ENCODE measurements at places on chromosomes 4 and X.
A peak's percentile ranks its signal among the peaks of the same experiment; 100 is the strongest.

- no peak for DNase-seq
Observed at GRCh38 chr4:43066415-43066814, 173.9 kb downstream of the GRXCR1 start.

GRCh38 chr4:113539408-113539807 lies 222.1 kb downstream of the CAMK2D start:
- peak; percentile 42 for DNase-seq

DNA sequence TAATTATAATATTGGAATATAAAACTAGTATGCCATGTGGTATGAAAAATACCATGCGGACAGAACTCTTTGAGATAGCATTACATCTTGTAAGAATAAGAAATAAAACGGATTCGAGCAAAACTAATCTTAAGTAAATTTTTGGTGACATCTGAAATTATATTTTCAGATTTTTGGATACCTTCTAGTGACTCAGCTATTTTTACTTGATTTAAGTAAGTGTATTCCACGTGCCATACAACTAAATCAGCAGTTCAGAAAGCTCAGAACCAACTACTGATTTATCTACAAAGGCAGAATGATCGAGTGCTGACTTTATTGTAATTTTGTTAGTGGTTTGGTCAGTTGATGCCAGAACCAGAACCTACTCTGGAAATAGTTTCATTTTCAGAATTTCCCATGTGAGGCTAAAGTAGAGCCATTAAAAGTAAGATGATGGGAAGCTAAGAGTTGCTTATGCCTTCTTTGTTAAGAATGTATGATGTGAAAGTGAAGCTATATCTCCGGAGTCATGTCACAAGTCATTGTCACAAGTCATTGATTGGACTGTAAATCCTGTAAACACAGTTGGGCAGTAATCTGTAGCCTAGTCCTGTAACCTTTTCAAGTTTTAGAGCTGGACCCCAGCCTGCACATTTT lies 4.0 kb downstream of the ING2 start:
- DNase-seq: no peak

- DNase-seq: no peak
Observed at GRCh38 chr4:108199881-108200280, 31.1 kb upstream of the LEF1 start.

- no peak for DNase-seq
Observed at GRCh38 chr4:121676345-121677075, 20.3 kb downstream of the ANXA5 start.

DNA sequence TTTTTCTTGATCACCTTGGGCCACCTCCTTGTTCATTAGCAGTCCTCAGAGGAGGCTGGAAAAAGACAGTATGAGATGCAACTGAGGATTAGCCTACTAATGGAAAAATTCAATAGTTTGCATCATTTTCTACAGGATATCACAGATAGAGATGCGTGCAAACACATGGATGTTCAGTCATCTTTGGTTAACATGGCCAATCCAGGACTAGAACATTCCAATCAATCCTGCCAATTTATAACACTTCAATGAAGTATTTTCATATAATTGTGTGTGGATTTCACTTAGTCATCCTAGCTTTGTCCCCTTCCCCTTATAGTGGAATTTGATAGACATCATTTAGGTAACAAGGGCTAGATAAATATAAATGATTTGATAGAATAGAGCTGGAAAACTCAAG lies 42.7 kb downstream of the MAML3 start:
- DNase-seq: no peak

GRCh38 chr4:87557348-87557747 lies 28.2 kb upstream of the SPARCL1 start:
- no peak for DNase-seq

DNA sequence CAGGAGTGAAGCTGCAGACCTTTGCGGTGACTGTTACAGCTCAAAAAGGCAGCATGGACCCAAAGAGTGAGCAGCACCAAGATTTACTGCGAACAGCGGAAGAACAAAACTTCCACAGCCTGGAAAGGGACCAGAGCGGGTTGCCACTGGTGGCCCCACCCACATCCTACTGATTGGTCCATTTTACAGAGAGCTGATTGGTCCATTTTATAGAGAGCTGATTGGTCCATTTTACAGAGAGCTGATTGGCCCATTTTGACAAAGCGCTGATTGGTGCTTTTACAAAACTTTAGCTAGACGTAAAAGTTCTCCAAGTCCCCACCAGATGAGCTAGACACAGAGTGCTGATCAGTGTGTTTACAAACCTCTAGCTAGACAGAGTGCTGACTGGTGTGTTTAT lies 134.2 kb upstream of the FRG1 start:
- DNase-seq: no peak

- no peak for DNase-seq
Observed at GRCh38 chrX:88416002-88416401, 331.0 kb upstream of the CPXCR1 start.

DNA sequence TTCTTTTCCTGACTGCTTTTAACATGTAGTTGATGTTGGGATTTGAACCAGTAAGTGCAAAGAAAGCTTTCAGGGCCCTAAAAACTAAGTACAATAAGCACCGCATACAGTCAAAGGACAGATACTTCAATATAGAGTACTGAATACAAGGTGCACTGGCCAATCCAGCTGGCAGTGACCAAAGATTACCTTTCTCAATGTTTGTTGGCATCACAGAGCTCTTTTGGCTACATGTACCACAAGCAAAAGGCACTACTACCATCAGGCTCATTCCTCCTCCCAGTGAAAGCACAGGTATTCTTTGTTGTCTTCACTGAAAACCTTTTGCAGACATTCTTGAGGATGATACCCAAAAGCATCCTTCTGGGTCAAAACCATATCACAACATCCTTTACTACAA lies 65.2 kb upstream of the ZCCHC13 start:
- no peak for DNase-seq

DNA sequence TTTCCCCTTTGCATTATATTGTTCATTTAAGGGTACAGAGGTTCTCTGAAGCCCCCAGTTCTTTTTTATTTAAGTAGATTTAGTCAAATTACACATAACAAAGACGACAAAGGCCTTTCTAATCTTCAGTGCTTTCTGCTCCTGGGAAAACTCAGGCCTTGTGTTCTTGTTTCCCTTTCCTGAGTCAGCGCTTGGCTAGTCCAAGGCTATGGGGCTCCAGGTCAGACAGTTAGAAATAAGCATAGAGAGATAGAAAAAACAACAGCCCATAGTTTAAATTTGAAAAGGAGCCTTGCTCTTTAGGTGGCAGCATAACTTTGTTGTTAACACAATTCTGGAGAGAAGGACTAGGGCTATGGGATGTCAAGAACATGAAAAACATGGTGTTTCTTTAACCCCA lies 97.3 kb downstream of the PPP1R2C start:
- no peak for DNase-seq

GRCh38 chrX:10110316-10110935 lies 46.3 kb upstream of the CLCN4 start:
- no peak for DNase-seq

DNA sequence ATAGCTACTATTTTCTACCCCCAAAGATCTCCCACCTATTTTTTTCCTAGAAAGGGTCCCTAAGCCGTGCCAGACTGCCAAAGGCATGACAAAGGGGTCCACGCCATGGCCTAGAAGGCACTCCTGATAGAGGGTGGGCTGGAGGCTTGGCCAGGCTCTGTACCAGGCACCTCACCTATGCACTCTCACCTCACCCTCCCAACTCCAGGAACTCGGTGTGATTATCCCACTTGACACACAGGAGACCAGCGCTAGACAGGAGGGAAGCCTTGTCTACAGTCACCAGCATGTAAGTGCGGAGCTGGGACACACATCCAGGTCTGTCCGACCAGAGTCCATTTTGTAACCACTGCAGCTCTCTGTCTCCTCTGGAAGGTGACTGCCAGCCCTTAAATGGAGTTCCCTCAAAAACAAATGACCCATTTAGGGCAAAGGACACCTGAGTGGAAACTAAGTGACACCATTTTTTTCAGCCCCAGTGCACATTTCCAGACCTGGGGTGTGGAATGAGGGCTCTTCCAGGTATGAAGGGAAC lies 106.4 kb downstream of the RTL5 start:
- no peak for DNase-seq

DNA sequence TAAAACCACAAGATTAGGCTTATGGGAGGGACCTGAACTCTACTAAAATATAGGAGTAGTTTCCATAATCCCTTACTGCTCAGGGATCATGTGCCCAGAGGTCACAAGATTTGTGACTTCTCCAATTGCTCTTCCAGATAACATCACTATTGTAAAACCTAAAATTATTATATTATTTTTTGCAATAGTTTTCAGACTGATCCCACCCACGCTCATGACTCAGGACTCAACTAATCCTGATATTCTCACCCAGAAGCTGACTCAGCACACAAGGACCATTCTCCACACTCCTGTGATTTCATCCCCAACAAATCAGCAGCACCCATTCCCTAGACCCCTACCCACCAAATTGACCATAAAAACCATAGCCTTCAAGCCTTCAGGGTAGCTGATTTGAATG lies 24.0 kb upstream of the RPL34 start:
- no peak for DNase-seq

DNA sequence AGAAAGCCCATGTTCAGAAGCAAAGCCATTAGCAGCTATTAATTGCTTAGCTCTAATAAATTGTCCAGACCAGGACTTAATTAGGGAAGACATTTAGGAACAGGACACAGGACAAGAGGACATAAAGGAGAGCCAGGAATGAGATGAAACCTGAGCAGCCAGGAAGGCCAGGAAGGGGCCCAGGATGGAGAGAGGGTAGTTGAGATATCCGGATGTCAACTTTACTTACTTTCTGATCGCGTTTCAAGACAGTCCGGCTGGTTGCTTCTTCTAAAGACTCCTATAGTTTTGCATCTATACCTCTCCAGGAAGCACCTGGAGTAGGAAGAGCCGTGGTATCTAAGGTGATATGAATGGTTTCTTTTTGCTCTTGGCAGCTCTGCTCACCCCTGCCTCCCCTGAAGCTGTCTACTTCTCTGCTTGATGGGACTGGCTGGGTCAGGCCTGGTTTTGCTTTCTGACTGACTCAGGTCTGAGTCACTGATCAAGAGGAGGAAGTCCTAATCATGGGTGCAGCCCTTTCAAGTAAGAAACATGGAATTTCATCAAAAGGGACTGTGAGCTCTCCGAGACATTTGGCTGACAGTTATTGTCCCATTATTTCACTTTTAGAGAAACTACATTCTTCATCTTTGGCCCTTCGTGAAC lies 733.3 kb downstream of the RPA4 start:
- DNase-seq: peak; percentile 1

DNA sequence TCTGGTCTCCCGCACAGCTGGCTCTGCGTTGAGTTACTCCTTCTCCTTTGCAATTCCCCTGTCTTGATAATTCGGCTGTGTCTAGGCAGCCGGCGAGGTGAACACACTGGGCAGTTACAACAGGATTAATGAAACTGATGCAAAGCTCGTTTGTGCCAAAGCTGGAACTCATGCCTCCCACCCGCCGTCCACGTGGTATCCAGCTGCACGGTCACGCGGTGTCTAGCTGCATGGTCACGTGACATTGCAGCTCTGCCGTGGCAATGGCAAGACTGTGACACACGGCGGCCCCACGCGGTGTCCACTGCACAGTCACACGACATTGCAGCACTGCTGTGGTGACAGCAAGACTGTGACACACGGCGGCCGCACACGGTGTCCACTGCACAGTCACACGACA lies 31.2 kb upstream of the LRPAP1 start:
- DNase-seq: no peak

- DNase-seq: no peak
Observed at GRCh38 chrX:148426467-148426866, 74.0 kb upstream of the AFF2 start.

DNA sequence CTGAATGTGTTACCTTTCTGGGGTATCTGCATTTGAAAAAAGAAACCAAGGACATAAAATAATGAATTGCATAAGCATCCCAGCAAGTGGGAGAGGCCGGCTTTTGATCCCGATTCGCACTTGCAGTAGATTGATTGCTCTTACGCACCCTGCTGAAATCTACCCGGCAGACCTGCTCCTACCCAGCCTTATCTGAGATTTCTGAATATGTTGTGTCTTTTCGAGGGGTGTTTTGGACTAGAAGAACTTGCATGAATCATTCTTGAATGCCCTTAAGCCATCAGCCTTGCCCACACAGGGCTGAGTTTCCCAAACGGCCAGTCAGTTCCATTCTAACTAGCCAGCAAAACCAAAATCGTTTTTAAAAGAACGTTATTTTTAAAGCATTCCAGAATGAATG lies 174.4 kb upstream of the BCOR start:
- DNase-seq: no peak

DNA sequence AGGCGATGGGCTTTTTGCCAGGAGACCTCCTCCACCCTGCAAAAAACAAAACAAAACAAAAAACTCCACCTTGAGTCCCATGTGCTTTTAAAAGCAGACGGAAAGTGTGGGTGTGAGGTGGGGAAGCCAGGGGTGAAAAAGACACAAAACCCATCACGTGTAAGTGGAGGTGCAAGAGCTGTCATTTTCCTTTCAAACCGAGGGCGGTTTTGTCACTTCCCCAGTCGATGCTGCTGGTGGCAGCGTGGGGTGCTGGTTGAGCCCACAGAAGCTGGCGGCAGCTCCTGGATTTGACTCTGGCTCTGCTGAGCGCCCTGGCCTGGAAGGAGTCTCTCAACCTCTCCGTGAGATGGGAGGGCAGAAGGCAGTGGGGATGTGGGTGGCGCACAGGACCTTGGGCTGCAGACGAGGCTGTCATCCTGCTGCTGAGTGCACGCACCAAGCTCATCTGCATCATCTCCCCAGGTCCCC lies 110.0 kb downstream of the PSAPL1 start:
- no peak for DNase-seq

DNA sequence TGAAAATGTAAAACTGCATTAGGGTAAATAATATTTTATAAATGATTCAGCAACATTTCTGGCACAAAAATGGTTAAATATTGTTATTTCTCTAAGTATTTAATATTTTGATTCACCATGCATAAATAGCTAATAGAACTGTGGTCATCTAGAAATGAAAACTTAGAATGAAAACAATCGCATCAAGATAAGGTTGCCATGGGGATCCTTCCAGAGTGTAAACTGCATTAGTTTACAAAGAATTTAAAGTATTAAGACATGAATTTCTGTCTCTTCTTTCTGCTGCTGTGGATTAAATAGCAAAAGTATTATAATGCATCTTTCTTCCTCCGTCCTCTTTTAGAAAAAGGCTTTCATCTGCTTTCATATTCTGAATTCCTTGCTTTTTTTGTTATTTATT lies 1064.6 kb upstream of the SLIT2 start:
- DNase-seq: no peak

DNA sequence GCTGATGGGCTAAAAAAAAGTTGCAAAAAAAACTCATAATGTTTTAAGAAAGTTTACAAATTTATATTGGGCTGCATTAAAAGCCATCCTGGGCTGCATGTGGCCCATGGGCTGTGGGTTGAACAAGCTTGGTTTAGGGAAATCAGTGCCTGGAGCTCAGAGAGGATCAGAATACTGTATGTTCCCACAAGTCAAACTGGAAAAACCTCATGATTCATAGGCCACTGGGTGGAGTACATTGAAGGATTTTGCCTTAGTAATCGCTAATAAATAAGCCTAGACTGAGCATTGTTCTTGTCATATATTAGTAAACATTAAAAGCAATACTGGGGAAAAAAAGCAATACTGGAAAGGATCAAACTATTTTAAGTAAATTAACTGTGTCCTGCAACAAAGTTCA lies 246.3 kb upstream of the TAPT1 start:
- DNase-seq: no peak

GRCh38 chr4:108031427-108032083 lies 41.9 kb downstream of the HADH start:
- DNase-seq: no peak

- DNase-seq: no peak
Observed at GRCh38 chrX:39450234-39450977, 647.4 kb downstream of the BCOR start.
